ENCODE measurements at places on chromosomes 5 and 9. TPM values are rescaled to one million over a fixed set of nuclear protein-coding genes. Genes with fewer than 3 reads are reported as not detected.

LCN1 gene
- polyA plus RNA-seq = not detected

NTRK2 gene
- polyA plus RNA-seq = 0.65 TPM

ARHGAP26 gene
- polyA plus RNA-seq = 2.5 TPM

GRCh38 chr9:129175515-129175824 lies 2.6 kb downstream of the IER5L start:
- DNase-seq = no peak

- DNase-seq = no peak
Measured at GRCh38 chr5:93126634-93127033, 454.4 kb downstream of the NR2F1-AS1 start.

DNA sequence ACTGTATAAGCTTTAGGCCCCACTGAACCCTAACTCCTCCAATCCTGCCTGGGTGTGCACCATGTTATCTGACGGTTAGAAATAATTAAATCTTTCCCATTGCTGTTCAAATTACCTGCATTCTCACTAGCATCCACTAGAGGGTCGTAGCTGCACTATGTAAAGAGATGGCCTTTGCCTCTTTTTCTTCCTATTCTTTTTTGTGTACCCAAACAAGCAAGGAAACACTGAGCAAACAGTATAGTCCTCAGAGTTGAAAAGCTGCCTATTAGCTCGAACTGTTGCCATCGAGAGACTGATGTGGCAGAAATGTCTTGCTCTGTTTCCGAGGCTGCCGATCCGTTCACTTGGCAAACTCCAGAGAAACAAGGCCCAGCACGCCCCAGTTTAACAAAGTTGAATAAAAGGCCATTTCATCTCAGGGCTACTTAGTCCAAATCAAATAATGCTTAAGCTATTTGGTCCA lies 163.8 kb upstream of the TRPM3 start:
- DNase-seq = no peak

- DNase-seq = no peak
Measured at GRCh38 chr5:39137819-39138451, 63.7 kb upstream of the RICTOR start.

DNA sequence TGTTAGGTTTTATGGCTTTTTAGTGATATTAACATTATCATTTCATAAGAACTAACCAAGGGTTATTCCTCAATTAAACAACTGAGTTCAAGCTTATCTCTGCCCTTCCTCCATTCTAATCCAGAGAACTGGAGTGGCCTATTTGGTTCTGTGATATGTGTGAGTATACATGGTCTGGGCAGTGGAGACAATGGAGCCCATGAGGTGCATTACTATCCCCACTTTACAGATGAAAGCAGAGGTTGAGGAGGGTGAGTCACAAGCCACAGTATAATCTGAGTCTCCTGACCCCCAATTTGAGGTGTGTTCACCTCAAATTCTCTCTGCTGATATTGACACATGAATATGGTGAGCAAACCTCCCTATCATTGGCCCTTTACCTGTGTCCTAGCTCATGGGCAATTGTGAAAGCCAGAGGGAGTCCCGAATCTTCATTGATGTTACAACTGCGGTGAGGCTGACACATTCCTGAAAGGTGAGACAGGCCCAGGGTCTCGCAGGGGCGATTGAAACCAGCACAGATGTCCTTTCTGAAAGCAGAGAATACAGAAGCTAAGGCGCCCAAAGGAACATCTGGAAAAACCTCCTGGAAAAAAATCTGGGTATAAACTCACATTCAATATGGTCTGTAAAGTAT lies 217.2 kb downstream of the TARS1 start:
- no peak for DNase-seq

DNA sequence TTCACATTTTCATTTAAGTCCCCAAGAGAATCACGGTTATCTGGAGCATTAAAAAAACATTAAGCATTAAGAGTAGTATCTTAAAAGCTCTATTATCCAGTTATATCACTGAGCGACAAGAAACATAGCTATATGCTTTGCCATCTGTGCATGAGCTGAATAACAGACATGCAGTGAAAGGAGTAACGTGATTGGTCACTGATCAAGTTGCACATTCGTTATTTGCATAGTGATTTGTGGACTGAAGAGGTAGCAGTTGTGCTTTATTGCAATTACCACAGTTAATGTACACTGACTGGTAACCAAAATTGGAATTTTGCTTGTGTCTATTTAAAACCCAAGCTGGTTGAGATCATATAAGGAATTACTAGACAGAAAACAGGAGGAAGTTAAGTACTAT lies 107.4 kb downstream of the MCTP1 start:
- no peak for DNase-seq

Data from psoas muscle (tissue), 8 donors.